ENCODE measurements at places on chromosomes 2 and 18.
A peak's percentile ranks its signal among the peaks of the same experiment; 100 is the strongest.

- DNase-seq = no peak
Observed at GRCh38 chr2:20363578-20363977, 12.9 kb upstream of the PUM2 start.

GRCh38 chr2:71801969-71802368 is 345.7 kb downstream of the CYP26B1 start:
- no peak for DNase-seq

GRCh38 chr2:70047451-70047850 is 39.8 kb upstream of the PCBP1 start:
- no peak for DNase-seq

- DNase-seq = no peak
Observed at GRCh38 chr18:21714474-21714873, 9.9 kb upstream of the ABHD3 start.

DNA sequence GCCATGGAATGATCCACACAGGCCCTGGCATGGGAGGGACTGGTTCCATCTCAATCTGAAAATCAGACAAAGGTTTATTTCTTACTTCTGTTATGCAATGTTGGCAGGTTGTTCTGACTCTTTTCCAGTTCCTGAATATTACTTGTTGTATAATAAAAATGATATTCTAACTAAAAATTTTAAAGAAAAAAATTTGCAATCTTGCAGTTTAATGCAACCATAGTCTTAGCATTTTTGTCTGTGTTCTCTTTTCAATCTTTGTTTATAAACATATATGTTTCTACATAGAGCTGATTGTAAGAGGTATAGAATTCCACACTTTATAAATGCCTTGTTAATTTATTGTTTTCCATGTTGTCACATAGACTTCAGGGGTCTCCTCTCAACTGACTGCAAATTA is 143.4 kb downstream of the RPIA start:
- no peak for DNase-seq

DNA sequence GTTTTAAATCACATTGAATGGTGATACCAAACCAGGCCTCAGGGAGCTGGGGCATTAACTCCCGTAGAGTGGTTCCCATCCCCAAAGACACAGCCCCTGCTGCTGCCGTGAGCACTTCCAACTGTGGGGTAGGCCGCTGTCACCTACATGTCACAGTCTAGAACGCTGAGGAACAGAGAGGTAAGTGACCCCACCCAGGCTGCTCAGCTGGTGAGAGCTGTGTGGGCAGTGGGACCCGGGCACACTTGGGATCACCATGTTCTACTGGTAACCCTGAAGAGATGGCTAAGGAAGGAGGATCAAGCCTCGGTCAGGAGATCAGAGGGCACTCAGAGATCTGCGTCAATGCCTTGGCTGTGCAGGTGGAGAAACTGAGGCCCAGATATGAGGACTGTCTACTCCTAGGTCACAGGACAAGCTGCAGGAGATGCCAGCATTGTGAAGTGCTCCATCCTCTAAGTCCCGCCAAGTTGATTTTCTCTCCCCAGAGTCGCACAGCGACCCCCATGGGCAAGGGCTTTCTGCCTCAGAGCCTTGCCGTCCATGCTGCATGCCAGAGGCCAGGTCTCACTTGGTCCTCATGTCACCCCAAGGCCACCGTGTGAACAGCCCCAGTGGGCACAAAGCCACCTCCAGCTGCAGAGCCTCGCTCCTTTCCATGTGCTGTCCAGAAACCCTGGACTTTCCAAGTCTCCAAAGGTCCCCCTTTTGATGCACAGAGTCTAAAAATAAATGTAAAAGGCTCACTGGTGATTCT is 144.2 kb upstream of the OTOS start:
- no peak for DNase-seq

DNA sequence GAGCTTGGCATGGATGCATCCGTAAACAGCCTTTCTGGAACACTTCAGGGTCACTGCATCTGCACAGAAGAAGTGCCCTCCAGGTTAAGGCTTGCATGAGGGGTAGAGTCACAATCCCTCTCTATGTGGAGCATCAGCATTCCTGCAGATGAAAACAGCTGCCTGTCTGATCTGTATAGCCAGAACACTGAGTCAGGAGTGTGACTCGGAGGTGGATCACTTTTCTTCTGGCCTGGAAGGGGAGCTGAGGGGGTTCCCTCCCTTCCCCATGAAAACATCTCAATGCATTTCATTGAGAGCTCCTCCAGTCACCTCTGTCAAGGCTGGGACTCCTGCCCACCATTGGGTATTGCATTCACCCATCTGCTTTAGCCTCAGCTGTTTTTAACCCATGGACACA is 72.5 kb upstream of the SERPINE2 start:
- DNase-seq = no peak

DNA sequence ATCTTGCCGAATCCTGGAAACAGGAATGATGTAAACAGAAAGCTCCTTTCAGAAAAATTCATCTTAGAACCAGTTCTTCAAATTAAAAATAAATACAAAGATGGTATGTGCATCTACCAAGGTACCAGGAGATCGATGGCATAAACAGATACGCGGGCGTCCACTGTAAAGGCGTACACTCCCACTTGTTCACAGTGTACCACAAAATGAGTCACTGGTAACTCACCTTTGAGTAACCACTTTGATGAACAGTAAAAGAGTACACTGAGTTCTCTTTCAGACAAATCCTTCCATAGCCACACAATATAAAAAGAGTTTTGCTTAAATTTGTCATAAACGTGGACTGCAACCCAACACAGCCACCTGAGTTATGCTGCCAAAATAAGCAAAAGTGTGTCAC is 128.3 kb downstream of the DNER start:
- DNase-seq = no peak

GRCh38 chr2:231923951-231924888 is 2.0 kb downstream of the NPPC start:
- no peak for DNase-seq

DNA sequence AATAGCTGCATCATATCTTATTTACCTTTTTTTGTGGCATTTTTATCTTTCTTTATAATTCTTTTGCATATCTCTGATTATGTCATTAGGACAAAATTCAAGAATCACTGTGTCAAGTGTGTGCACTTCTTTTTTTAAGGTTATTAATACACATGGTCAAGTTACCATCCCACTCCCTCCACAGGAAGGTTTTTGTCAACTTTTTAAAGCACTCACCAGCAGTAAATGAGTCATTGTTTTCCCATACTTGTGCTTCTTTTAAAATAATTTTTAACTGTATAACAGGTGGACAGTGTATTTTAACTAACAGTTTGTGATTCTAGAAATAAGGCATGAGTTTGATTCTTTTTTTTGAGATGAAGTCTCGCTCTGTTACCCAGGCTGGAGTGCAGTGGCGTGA is 45.7 kb upstream of the FAM171B start:
- DNase-seq = no peak

DNA sequence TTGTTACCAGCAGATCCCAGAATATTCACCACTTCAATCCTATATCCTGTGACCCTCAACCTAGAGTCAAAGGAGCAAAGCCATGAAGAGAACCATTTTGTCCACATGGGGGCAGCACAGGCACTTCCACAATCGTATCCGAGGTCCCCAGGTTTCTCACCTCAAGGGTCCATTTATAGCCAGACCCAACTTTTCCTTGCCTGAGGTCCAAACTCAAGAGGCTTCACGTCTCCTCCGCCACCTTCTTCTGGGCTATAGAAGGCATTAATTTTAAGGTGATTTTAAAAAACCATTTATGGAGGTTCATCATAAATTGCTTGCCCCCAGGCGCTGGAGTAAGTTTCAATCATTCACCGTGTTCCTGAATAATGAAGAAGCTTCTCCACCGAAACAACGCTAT is 111.6 kb upstream of the NABP1 start:
- peak; percentile 70 for DNase-seq

DNA sequence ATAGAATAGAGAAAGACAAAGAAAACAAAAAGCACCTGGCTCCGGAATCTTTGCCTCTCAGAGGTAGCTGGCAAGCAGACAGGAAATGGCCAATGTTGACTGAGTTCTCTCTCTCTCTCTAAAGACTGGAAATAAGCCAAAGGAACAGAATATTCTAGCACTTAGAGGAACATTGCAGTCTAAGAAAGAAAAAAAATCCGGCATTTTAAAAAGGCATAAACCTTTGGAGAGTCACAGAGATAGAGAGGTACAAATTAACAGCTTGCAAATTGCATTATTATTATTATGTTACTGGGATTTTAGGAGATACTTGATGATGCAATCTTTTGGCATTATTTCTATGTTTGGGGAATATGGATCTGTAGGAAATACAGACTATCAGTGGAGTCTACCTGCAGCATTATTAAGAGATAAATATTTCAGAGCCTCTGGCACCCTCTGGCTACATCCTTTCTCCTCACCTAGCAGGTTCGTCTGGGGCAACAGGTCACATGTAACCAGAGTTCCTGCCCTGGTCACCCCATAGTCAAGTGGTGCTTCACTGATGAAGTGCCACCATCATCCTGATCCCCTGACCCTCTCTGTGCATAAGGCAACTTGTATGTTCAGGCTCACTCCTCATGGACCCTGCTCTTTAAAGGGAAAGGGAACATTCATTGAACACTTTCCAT is 318.9 kb upstream of the ACVR2A start:
- peak; percentile 8 for DNase-seq

GRCh38 chr2:135637456-135638087 is 104.1 kb upstream of the UBXN4 start:
- no peak for DNase-seq

DNA sequence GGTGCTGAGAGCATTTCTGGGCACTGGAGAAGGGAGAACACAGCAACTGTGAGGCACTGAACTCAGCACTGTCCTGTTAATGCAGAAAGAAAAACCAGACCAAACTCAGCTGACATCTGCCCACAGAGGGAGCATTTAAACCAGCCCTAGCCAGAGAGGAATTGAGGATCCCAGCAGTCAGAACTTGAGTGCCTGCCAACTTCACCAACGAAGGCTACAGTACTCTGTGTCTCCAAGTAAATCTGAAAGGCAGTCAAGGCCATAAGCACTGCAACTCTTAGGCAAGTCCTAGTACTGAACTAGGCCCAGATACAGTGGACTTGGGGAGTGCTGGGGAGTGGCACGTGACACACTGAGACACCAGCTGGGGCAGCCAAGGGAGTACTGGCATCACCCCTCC is 176.2 kb upstream of the ZC3H15 start:
- DNase-seq = no peak

DNA sequence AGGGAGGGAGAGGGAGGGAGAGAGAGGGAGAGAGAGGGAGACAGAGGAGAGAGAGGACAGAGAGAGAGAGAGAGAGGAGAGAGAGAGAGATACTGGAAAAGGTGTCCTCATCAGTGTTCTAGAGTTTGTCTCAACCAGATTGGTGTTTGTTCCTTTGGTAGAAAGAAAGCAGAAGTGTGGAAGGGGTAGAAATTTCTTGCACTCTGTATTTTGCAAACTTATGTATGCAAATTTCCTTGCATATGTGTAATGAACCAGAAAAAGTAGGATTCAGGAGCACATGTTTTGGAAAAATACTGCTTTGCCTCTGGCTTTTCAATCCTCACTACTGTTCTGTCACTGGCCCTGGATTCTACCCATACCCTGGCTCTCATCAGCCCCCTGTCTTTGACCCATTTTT is 1.1 kb upstream of the SP140 start:
- no peak for DNase-seq

DNA sequence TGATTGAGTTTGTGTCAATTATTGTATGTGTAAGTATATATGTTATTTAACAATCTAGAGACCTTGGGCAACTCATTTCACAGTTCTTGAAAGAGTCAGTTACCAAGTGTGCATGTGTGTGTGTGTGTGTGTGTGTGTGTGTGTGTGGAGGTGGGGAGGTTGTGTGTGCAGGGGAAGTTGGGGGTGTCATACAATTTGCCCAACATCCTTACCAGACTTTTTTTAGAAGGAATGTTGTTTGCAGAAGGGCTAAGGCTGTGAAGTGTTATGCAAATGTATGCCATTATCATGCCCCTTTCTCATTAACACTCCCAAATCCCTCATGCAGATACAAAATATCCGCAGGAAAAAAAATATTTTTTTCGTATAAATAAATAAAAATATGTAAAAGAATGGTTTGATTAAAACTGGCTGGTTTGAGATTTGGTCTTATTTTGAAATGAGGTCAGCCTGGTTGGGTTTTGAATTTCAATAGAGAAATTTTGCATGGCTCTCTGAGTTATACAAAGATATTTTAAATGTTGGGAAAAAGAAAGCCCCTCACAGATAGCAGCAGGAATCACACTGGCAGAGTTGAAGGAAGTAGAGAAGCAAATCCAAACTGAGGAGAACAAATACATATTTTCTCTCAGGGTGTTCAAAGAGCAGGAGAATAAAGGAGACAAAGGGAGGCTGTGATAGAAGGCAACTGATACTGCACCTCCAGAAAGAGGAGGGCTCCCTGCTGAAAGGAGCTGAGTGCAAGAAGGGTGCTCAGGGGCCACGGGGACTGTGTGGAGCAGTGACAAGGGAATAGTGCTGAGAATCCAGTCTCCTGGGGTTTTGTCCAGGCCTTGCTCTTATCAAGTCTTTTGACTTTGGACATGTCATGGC is 1365.5 kb upstream of the CELF4 start:
- DNase-seq = no peak

DNA sequence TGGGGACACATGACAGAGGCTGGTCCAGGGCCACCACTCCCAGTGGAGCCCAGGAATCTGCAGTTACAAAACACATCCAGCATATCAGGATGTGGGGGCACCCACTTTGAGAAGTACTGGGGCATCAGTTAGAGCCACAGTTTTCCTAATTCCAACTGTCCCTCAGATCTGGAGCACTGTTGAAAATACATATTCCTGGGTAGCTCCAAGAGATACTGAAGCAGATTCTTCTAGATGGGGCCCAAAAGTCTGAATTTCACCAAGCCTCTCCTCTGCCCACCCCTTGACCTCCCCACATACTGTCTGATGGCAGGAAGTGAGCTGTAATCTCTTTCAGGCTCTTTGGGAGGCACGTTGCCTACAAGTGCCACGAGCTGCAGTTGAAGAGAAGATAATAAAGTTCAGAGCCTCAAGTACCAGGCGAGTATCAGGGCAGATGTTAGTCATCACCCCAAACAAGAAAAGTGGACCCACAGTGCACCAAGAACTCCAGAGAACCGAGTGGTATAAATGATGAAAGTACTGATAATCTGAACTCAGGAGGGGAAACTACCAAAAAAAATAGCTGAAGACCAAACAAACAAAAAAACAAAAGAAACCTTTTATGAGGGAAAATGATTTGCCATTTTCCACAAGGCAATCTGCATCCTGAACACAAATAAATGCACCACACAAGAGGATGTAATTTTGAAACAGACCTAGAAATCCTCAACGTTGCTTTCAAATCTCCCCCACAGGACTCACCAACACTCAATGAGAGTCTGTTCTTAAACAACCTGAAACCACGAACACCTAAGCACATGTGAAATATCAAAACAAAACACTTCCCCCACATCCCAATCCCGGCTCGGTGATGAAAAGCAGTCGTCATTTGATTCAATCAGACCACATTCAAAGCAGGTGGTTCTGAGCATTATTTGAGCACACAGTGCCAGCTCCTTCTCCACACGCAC is 98.7 kb downstream of the TCF4 start:
- peak; percentile 7 for DNase-seq

GRCh38 chr2:191253476-191253875 is 8.3 kb downstream of the MYO1B start:
- no peak for DNase-seq

DNA sequence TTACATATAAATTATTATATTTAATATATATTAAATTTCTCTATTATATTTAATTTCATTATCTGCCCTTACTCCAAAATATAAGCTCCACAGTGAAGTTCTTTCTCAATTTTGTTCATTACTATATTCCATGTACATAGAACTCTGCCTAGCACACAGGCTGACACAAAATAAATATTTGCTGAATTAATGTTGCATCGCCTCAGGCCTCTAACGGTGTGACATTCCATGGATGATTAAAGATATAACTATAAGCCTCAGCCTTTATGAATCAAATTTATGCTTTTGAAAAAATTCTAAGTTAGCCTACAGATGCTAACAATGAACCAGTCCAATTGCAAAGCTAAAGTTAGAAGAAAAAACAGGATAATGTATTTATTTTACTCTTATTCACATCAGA is 1337.2 kb upstream of the NRXN1 start:
- DNase-seq = no peak

All from activated CD4-positive, alpha-beta T cell treated with anti-CD3 and anti-CD28 coated beads, Interleukin-2, amount 10 ng/mL, durations not matched to agents 7 days and 5 days (primary cell).